ENCODE measurements at places on chromosomes 4 and X.

DNA sequence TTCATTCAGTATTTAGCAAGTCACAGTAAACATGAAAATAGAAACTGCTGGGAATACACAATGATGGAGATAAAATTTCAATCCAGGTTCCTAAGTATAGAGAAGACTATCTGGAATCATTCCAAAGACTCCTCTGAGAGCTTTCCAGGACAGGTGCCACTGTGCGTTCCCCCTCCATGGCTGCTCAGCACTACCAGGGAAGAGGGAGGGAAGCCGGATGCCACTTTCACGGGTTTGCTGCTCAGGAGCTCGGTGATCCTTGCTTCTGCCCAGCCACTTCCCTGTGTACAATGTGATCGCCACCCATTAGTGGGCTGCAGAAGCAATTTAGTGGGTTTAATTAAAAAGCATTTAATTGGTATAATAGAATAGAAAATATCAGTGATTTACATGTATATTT lies 94.5 kb downstream of the FNIP2 start:
- no peak for DNase-seq

DNA sequence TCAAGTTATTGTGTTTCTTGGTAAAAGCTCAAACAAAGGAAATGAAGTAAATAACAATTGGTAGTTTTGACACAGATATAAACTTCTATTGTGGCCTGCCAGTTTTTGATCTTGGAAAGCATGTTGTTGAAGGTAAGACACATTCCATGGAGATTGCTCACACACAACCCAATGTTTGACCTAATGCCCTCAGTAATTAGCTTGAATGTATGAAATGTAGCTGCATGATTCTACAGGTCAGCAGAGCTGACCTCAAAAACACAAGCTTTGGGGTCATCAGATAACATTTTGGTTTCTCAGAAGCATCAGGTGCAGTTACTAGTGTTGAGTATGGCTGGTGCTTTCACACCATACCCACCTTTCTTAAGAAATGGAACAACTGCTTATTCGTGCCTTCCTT lies 16.5 kb downstream of the GPR173 start:
- no peak for DNase-seq

DNA sequence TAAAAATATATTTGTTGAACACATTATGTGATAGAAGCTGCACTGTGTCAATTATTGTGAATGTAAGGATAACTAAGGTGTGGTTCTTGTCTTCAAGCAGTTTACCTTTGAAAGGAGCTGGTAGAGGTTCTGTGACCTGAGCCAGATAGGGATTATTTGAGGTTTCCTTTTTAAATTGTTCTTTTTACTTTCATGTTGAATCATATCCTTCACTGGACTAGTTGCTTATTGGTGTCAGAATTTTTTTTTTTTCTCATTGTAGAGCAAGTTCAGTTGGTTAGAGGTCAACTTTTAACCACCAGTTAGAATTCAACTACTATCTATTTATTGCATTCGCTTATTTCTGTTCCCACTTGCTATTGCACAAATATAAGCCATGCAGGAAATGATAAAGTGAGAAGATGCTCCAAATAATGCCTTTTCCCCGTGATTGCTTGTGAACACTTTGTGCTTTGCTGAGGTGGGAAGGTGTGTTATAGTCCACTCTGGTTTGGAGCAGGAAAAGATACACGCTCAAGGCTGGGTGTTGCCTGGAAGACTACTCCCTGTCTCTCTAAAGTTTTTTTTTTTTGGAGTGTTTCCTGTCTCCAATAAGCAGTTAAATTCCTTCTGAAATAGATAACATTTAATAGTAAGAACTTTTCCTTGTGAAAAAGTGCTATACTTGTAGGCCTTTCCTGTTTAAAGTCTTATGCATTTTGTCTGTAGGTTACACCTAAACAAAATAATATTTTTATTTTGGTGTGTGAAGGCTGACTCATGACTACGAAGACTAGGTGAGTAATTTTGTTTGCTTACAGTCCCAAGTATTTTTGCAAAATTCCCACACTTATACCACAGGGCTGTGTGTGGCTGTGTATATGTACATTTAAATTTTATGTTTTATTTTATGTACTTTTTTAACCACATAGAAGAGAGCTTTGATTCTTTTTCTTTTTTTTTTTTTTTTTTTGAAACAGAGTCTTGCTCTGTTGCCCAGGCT lies 83.8 kb upstream of the LCORL start:
- DNase-seq, result no peak

DNA sequence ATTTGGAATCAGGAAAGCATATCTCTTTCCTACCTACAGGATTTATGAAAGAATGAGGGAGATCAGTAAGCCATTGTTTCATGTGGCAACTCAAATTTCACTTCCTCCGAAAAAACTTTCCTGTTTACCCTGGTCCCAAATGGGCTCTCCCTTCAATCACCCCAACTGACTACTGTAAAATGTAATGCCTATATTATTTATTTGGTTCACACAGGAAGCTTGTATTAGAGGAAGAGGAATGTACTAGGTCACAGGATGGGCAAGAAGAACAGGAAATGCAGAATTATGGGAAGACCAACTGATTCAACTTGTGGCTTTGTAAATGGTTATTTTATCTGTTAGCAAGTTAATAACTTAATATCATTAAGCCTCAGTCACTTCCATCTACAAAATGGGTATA lies 23.1 kb downstream of the COL4A6 start:
- DNase-seq, result no peak

- DNase-seq, result no peak
Observed at GRCh38 chr4:234178-234577, 71.1 kb downstream of the ZNF732 start.

DNA sequence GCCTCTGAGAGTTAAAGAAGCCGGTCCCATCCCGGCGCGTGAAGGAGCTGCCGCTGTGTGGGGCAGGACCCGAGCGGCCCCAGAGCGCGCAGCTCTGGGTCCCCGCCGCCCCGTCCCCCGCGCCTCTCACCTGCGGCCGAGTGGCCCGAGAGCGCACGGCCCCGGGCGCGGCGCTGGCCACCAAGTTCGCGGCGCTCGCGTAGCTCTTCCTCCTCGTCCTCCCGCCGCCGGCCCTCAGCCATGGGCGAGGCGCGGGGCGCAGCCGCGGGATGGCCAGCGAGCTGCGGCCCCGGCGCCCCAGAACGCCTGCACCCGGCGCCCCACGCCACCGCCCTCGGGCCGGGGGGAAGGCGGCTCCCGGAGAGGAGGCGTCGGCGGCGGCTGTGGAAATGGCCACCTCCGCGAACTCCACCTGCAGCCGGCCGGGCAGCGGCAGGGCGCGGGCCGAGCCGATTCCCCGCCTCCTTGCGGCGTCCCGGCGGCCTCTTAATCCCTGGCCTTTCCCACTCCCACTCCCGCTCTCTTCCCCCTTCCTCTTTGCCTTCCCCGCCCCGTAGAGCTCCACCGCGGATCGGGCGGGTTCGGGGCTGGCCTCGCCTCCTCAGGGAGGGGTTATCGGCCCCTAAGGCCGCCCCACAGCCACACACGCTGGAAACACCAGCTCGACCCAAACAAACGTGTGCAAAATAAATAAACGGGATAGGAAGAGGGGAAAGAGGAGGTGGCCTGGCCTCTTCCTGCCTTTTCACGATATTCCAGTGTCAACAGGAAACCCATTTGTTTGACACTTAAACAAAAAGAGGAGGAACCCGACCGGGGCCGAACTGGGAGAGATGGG lies at the start of gene SH3D19:
TSS of gene SH3D19 (minus strand) at position 495 of the 838 bp plus-strand sequence. CDS start at position 242, 253 bp downstream.
- no peak for DNase-seq

DNA sequence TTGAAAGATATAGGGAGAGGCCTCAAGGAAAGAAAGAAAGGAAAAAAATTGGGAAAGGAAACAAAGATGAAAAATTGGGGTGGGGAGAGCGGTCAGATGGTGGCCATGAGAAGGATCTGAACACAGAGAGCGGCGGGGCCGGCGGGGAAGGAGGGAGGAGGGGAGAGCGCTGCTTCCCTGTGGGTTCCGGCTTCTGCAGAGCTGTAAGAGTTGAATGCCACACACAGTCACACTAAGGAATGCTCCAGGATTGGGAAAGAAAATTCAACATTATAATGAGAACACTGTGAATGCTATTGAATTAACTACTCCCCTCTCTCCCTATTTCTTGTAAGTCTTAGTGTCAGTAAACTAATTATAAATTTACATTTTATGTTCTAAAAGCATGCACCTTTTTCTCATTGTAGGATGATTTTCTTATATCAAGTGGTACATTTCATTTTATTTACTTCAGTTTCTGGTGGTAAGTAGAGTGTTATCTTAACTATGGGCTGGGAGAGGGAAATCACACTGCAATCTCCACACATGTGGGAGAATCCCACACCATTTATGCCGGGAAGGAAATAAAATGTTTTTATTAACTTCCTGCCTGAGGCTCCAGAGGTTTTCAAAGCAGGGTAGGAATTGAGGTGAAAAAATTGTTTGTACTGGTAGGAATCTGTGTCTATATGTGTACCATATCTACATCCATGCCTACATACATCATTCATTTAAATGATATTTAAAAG lies 904 bp downstream of the F11 start:
- DNase-seq, result no peak

DNA sequence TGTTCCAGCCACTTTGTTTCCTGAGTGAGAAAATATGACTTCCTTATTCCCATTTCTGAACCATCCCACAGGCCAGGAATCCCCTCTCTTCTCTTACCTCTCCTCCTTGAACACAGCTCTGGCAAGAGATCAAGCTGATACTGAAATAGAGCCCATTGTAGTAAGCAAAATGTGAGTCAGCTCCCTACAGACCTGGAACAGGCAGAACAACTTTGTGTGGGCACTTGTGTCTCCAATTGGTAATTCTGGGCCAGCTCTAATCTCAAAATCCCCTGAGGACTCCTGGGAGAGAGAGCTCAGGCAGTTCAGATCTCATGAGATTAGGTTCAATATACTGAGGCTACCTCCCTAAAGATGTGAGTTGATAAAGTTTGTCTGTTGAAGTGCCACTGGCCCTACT lies 213.5 kb downstream of the GUCY2F start:
- DNase-seq, result no peak

DNA sequence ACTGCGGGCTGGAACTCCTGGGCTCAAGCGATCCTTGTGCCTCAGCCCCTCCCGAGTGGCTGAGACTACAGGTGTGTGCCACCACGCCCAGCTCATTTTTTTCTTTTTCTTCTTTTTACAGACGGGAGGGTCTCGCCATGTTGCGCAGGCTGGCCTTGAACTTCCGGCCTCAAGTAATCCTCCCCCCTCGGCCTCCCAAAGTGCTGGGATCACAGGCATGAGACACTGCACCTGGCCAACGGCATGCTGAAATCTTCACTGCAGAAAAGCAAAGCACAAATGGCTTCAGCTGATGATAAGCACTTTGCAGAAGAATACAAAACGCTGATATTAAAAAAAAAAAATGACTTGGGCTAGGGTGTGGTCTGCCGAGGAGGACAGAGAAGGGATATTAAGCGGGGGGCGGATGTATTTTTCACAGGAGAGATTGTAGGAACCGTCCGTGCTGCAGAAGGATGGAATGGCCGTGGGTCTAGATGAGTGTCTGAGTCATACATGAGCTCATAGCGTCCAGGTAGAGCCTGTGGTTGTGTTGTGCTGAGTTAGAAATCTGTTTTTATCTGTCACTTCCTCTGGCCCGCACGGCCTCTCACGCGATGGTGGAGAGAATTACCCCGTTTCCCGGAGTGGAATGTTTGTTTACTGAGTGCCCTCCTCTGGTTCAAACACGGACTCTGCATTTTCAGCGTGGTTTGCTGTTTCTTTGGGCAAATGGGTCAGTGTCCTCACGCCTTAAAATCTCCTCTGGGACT lies 8.5 kb upstream of the AKAP17A start:
- DNase-seq, result no peak

GRCh38 chr4:38735870-38736269 lies 46.9 kb downstream of the TLR10 start:
- DNase-seq, result no peak

DNA sequence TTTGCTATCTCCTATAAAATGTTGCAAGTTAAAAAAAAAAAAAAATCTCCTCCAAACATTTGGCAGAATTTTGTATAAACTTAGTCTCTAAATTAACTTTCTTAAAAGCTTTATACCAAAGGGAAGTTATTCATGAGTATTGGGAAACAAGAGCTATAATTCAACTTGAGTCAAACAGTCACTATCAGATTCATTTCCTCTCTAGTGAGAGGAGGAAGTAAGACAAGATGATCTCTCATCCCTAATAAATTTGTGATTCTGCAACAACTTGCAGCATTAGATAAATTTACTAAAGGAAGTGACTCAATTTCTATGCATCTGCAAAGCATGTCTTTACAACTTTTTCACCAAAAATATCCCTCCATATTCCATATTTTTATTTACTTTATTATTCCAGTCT lies 135.4 kb upstream of the GNPDA2 start:
- DNase-seq, result no peak

- no peak for DNase-seq
Observed at GRCh38 chrX:71239781-71240180, 14.2 kb downstream of the ZMYM3 start.

GRCh38 chrX:49292400-49293362 lies 10.8 kb upstream of the GAGE10 start:
- no peak for DNase-seq

DNA sequence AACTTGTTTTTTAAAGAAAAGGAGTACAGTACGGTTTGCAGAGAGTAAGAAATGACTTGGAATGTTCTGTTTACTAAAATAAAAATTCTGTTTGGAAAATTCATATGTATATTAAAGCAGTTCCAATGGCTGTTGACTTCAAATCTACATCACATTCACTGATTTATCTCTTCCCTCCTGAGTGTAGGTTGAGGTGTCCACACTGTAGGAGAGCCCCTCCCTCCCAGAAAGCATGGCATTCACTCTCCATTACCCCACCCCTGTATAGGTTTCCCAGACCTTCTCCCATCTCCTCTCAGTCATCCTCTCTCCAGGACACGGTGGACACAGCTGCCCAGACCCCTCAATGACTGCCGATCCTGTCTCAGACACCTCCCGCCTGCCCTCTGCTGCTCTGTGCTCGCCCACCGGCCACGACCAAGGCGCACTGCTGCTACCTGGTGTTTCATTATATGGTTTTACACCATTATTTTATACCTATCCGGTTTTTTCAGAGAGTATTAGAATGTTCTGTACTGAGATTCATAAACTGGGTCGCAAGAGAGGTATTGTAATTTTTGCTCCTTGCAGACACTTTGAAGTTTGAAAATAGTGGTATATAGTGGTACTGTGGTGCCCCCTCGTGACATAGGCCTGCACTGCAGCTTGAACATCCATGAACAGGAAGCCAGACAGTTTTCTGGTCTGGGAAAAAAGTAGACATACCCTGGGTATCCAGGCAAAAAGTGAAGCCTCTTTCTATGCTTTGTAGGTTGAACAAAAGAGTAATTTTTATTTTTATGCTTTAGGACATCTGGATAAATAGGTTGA lies 38.8 kb upstream of the BEX4 start:
- peak; percentile 4 for DNase-seq

GRCh38 chr4:104693601-104694201 lies 199.0 kb upstream of the CXXC4 start:
- DNase-seq, result no peak

DNA sequence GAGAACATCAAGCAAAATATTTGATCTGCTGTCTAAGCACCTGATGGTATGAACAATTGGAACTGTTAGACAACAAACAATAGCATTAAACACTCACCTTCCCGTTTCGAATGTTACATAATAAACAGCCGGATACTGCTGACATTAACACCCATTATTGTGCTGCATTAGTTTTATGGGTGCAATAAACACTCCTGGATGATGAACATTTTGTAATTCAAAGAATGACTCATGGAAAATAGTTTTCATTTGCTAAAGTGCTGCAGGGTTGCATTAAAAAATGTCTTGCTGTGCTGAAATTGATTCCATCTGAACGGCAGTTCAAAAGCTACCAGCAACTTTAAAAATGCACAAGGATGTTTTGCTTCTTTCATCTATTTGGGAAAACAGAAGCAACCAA lies 100.8 kb upstream of the SORBS2 start:
- no peak for DNase-seq

Data from activated CD4-positive, alpha-beta T cell treated with anti-CD3 and anti-CD28 coated beads, Interleukin-2, amount 50 U/mL, for 24 hours (primary cell).